Transverse colon (tissue), 4 donors: ENCODE measurements at places on chromosomes 5 and 9. TPM values are rescaled to one million over a fixed set of nuclear protein-coding genes. Genes with fewer than 3 reads are reported as not detected.
A peak's percentile ranks its signal among the peaks of the same experiment; 100 is the strongest.

The FSTL4 gene
- total RNA-seq, result not detected

DNA sequence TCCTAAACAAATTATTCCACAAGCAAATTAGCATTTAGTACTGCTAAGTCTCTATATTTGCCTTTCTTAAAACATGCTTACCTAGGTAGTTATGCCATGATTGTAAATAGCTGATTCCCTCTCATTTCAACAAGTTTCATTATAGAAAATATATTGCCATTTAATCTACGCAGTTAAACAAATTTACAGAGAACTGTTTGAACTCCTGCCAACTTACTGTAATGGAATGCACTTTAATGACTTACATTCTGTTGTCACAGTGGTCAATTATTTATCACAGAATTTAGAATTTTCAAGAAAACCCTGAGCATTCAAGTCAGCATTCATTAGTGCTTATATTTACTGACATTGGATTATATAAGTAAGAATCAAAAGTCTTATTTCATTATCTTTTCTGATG, 19.6 kb downstream of the SLC38A9 start:
- H3K27me3 ChIP-seq, result no peaks in the 10 kb centered on the region
- no peak overlapping the region for H3K4me3 ChIP-seq
- DNase-seq, result no peak

DNA sequence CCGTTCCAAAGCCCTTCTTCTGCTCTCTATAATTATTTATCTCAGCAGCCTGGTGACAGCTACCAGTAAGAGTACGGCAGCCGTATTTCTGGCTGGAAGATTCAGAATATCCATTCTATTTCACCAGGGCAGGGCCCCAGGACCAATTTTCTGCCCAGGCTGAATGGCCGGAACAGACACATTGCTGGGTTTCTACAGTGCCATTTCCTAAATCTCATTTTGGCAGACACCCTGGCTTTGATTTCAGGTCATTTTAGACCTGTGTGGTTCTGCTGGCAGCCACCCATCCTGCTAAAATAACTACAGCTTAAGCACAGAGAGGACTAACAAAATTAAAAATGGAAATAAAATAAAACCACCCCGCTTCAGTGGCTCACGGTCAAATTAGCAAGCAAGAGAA, 95.0 kb downstream of the CRB2 start:
- no peak for DNase-seq
- no peaks in the 10 kb centered on the region for H3K27me3 ChIP-seq
- no peaks in the 10 kb centered on the region for H3K36me3 ChIP-seq

DNA sequence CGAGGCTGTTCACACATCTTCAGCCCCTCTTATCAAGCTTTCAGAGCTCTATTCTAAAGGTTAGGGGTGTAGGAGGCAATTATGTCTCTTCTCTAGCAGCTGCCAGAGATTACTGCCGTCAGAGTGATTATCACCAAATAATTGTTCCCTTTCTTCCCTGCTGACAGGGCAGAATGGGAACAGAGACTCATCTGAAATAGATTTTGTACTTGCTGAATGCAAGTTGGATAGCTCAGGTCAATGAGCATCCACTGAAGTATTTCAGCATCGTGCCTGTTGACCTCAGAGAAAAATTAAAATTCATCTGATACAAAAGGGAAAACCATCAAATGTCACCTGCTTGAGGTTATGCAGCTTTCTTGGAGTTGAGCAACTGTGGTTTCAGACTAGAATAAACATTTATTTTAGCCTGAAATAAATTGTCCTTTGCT, 213.7 kb upstream of the MAP3K1 start:
- H3K4me1 ChIP-seq, result no peaks in the 10 kb centered on the region
- no peak overlapping the region for H3K27ac ChIP-seq
- H3K4me3 ChIP-seq, result no peak overlapping the region
- no peaks in the 10 kb centered on the region for H3K27me3 ChIP-seq
- no peak for DNase-seq

The PTGS1 gene
- 27.9 TPM for total RNA-seq

DNA sequence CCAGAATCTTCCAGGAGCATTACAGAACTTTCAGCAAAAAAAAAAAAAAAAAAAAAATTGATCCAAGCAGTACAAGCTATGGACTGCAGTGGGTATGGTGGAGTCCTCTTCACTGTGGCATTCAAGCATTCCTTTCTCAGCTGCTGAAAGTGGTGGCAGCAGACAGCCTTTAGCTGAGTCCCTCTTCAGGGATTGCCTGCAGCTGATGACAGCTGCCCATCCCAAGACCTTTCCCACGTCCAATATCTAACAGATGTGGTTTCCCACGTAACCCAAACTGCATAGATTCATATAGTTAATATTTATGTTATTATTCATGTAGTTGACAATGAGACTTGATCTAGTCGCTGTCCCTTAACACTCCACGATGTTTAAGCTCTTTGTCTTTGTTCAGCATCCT, 475.9 kb downstream of the TLE1 start:
- H3K4me3 ChIP-seq, result no peak overlapping the region
- DNase-seq, result no peak
- H3K4me1 ChIP-seq, result no peaks in the 10 kb centered on the region
- no peak overlapping the region for H3K27ac ChIP-seq

The INSL4 gene
- total RNA-seq, result not detected

The MSX2 gene
- not detected for total RNA-seq

DNA sequence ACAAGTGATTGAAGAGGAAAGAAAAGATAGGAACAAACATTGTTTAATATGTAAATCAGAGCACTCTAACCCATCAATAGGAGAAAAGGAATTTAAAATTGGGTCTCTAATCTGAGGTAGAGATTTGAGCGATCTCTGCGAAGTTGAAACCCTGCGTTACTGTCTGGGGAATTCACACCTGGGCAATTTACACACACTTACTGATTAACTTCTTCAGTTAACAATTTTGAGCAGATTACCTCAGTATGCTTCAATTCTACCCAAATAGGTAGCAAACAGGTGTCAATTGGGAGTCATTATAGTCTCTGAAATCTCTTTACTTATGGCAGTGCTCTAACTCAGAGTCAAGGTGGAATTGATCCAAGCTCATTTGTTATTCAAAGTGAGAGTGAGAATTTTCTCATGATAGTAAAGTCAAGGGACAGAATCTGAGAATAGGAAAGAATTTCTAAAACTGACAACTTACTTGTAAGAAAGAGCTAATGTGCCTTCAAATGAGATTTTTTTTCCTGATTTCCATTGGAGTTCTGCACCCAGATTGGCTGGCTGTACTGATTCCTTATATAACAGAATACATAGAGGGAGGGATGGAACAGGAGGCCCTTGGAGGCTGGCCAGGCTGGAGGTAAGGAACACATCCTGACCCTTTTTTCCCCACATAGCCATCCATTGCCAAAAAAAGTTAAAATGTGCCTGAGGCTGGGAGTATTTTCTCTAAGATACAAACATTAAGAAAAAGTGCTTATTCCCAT, 27.1 kb upstream of the IFNA14 start:
- H3K4me1 ChIP-seq, result no peaks in the 10 kb centered on the region
- DNase-seq, result no peak
- no peaks in the 10 kb centered on the region for H3K36me3 ChIP-seq
- H3K4me3 ChIP-seq, result no peak overlapping the region

- H3K4me3 ChIP-seq, result no peak overlapping the region
- H3K4me1 ChIP-seq, result no peaks in the 10 kb centered on the region
- H3K27ac ChIP-seq, result no peak overlapping the region
- no peak for DNase-seq
These were observed 191.1 kb downstream of the BNC2 start for GRCh38 chr9:16679327-16679821.

DNA sequence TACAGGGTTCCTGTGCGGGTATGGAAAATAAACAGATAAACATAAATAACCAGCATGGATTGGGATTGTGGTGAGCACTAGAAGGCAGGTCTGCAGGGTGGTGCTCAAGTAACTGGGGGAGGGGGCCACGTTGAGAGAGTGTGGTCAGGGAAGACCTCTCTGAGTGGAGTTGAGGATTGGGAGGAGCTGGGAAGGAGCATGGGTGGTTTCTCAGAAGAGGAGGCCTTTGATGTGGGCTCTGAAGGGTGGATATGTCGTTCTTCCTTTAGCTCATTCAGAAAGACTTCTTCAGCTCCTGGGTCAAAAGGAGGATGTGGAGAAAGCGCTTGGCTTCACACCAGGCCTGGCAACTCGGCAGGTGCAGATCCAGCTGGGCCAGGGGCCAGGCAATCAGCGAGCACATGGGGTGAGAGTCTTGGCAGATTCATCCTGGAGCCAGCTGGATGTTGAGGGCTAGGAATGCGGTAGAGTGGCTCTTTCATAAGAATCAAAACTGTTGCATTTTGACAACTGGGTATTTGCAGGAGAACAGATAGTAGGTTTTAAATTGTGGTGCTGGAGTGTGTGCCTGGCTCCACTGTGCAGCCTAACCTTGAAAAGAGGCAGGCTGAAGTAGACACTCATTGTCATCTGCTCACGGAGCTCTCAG, 71.7 kb downstream of the PCSK5 start:
- no peak for DNase-seq
- H3K27me3 ChIP-seq, result no peaks in the 10 kb centered on the region
- no peaks in the 10 kb centered on the region for H3K36me3 ChIP-seq
- H3K4me1 ChIP-seq, result peaks cover under 1% of the 10 kb centered on the region
- no peak overlapping the region for H3K4me3 ChIP-seq

DNA sequence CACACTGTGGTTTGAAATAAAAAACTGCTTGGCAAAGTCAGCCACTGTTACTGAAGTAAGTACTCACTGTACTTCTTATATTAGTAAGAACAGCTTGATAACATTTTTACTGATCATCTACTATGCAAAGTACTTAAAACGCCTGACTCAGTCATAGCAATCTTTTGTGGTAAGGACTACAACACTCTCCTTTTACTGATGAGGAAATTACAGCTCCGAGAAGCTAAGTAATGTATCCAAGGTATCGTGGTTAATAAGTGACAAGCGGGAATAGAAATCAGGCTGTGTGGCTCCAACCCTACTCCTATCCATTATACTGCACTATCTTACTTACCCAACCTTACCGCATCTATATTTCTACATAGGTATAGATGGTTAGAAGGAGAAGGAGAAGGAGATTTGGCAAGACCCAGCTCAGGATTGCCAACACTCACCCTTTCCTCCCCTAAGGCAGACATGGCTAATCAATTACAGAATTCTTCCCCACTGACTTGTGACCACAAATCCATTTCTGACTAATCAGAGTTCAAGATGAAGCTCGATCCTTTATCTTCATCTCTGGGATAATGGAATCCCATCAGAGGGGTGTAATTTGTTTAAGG, 281.4 kb downstream of the SPOCK1 start:
- H3K4me3 ChIP-seq, result no peak overlapping the region
- peaks cover 4% of the 10 kb centered on the region for H3K4me1 ChIP-seq
- no peaks in the 10 kb centered on the region for H3K36me3 ChIP-seq
- no peak overlapping the region for H3K27ac ChIP-seq
- H3K27me3 ChIP-seq, result no peaks in the 10 kb centered on the region

DNA sequence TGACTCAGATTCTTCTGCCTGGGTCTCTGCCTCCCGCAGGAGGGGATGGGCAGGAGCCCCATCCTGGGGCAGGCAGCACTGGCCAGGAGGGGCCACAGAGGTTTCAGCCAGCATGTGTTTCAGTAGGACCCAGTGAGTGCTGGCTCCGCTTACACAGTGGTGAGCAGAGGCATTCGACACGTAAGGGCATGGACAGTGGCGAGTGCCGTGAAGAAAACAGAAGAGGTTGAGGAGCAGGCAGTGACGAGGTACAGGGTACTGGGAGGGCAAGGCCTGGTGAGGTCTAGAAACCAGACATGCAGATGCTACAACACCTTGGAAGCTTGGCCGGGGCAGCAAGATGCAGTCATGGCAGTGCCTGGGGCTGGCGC, 41.5 kb downstream of the CACNA1B start:
- H3K27me3 ChIP-seq, result no peaks in the 10 kb centered on the region
- no peak overlapping the region for H3K27ac ChIP-seq
- H3K4me1 ChIP-seq, result no peaks in the 10 kb centered on the region
- H3K36me3 ChIP-seq, result no peaks in the 10 kb centered on the region

DNA sequence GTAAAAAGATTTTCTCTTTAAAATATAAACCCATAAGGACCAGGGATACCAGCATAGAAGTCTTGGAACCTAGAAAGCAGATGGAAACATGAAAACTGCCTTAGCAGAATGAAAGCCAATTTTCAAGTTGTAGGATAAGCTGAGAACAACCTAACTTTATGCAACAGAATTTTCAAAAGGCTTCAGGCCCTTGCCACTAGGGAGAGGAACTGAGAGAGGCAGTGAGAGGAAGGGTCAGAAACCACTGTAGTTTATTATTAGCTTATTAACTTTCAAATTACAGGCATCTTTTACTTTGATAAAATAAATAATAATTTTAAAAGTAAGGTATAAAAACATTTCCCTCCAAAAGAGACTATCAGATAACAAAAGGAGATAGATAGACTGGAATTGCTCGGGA, 33.4 kb downstream of the FAM81B start:
- H3K4me3 ChIP-seq, result no peak overlapping the region
- no peaks in the 10 kb centered on the region for H3K36me3 ChIP-seq
- DNase-seq, result no peak
- H3K27ac ChIP-seq, result no peak overlapping the region

GRCh38 chr5:127650649-127651048, 1.8 kb downstream of the CTXN3 start:
- peak overlapping the region; percentile 2 for H3K27ac ChIP-seq
- peaks cover under 1% of the 10 kb centered on the region for H3K4me1 ChIP-seq
- no peak overlapping the region for H3K4me3 ChIP-seq
- no peaks in the 10 kb centered on the region for H3K27me3 ChIP-seq
- H3K36me3 ChIP-seq, result no peaks in the 10 kb centered on the region
